Suppressor macrophage (primary cell): ENCODE measurements at places on chromosomes 11 and 22.

DNA sequence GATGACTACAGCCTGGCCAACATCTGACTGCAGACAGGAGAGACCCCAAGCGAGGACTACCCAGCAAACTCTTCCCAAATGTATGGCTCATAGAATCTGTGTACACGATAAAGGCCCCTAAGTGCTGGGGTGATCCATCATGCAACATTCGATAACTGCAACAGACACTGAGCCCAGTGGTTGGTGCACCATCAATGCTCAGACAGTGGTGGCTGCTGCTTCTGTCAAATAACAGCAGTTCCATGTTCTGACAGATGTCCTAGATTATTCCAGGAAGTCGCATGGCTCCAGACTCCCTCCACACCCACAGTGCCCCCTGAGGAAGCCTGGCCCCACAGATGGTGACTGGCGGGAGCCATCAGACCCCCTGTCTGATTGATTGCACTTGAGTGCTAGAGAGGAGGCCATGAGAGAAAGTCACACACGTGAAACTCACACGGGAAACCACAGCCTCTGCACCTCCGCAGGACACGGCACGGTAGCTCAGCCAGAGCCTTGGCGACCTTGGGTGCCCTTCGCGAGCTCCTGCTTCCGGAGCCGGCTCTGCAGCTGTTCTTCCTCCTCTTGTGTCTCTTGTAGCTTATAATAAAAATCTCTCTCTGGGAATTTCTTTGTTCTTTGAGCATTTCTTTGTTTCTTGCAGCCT is 1155.9 kb downstream of the TBC1D22A start:
- no peak for DNase-seq

- no peak for DNase-seq
These were observed 32.7 kb upstream of the MICAL2 start for GRCh38 chr11:12077535-12078280.

- DNase-seq = peak; percentile 14
These were observed 49.9 kb upstream of the PDE3B start for GRCh38 chr11:14593671-14594070.

GRCh38 chr11:133318221-133318620 is 214.1 kb downstream of the OPCML start:
- no peak for DNase-seq

GRCh38 chr11:15206791-15207190 is 92.1 kb downstream of the INSC start:
- no peak for DNase-seq

DNA sequence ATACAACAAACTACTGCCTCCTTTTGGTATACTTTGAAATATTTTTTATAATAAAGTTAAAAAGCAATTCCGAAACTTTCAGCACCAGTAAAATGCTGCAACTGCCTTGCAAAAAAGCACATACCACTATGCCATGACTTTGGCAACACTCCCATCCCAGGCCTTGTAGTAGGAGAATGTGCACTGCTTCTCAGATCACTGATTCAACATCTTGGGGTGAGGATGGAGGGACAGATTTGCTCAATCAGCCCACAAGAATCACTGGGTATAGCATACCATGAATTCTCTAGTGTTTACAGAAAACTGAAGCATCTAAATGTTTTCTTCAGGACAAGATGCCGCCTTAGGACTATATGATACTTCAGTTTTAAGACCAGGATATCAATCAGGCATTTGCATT is 14.9 kb downstream of the EIF4ENIF1 start:
- DNase-seq = no peak

DNA sequence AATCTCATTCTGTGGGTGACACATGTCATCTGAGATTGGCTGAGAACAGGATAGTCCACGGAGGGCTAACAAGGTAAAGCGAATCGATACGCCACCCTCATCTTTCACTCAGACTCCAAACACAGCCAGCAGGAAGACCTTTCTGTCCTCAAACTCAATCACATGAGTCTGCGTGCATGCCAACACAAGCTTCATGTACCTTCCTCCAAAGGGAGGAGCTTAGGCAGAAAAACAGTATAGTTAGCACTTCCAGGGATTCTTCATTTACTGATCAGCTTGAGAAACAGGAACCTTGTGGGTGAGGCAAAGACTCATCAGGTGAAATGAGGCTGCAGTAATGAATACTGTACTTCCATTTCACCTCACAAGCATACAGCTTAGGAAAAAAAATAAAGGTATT is 767.1 kb upstream of the API5 start:
- DNase-seq = no peak

DNA sequence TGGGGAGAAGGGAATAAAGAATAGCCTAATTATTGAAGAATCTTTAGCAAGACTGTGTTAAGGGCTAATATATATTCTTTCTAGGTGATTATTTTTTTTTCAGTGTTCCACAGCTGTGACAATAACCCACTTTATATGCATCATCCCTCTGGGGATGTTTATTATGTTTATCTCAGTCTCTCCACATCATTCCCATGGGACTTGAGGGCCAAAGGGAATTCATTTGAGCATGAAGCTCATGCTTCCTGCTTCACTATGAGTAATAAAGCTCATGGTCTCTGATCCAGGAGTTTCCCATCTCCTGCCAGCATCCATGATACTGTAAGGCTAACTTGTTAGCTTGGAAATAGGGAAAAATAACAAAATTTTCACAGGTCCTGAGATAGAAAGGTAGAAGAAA is 1888.4 kb downstream of the LRRC4C start:
- no peak for DNase-seq

DNA sequence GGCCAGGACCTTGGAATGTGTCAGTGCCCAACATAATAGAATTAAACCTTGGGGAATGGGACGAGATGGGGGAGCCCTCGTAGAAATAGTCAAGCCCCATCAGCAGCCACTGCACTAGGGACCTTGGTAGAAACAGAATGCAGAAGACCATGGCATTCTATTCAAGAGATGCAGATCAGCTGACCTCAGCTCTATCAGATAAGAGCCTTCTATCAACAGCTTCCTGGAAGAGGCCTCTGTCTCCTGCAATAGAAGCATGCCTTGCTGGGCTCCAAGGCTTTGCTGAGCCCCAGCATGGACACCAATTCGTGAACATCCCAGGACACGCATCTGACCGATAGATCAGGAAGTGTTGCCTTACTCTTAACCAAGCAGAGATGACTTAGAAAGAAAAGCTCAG is 27.5 kb upstream of the FLI1 start:
- no peak for DNase-seq

- no peak for DNase-seq
These were observed 151.4 kb downstream of the MSANTD4 start for GRCh38 chr11:105870516-105871113.

DNA sequence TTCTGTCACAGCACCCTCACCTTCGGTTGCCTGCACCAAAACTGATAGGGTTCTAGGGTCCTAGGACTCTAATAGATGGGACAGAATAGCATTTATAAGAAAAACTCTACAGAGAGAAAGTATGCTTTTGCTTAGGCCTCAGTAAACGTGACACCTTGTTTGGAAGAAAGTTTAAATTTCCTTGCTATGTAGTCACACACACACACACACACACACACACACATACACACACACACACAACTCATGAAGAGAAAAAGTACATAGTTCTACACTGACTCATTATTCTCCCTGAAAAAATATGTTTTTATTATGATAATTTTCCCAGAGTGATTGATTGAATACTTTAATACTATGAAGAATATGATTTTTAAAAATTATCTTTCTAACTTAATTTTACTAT is 220.8 kb upstream of the SNX19 start:
- no peak for DNase-seq

- DNase-seq = no peak
These were observed 27.4 kb downstream of the FBLN1 start for GRCh38 chr22:45529971-45530575.

DNA sequence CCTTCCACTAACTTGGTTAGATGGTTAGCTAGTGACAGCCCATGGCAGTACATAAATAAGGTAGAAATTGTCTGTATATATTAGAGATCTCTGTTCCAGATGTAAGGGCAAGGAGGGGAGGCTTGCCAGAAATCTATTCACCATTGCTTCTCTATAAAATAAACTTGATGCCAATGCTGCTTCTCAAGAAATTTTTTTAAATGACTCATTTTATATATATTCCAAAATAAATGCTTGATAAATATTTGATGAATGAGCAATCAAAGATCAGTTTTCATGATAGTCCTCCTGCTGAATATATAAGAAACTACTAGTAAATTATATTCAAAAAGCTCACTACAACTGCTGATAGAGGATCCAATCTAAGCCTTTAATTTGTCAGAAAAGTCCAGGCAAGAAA is 710.6 kb upstream of the CCDC179 start:
- DNase-seq = no peak

DNA sequence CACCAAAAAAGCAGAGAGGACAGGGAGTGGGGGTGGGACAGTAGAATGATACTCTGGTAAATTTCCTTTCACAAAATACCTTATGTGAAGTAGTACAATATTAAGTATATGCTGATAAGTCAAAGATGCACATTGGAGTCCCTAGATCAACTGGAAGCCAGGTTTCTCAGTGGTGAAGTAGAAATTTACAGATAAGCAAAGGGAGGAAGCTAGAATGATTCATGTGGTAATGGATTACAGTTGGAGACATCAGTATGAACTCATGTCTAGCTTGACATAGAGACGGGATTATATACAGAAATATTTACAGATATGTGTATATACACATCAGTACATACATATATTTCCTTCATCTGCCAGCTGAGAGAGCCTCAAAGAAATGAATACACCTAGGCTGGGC is 21.5 kb downstream of the PLEKHB1 start:
- DNase-seq = no peak

- no peak for DNase-seq
These were observed 2.0 kb upstream of the ASCL2 start for GRCh38 chr11:2272228-2272945.

DNA sequence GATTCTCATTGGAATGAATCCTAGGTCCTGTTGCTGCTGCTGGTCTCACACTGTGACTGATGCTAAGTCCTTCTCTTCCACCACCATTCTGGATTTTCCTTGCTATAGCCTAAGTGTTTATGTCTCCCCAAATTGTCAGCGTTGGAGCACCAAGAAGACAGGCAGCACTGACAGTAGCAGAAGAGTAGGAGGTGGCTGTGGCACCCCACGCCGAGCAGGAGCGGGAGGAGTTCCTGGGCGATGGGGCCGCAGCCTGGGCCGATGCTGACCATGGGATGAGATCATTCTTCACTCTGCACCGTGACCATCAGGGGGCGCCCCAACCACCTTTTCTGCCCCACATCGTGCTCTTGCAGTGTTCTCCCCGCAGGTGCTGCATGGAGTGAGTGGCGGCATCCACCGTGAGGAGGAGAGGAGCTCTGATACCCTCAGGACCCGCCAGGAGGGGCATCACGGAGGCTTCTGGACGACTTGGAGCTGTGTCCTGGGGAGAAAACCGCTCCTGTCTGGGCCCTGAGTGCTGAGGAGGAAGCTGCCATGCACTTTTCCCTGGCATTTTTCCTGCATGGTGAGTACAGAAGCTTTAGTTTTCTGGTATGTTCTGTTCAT is 57.0 kb downstream of the LRRC74B start:
- peak; percentile 65 for DNase-seq

DNA sequence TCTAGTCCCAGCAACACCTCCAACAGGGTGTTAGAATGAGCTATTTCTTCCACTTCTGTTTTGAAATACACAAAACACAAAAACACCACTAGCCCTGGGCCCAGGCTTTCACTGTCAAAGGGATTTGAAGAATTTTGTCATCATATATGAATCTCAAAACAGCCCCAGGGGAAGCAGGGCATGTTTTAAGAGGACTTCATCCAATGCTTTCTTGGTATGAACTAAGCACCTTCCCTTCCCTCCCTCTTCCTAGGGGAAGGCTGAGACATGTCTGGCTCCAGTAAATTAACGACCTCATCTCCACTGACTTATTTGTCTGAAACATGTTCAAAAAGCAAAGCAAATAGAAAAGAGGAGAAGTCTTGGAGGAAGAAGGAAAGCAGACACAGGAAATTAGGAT is 75.7 kb upstream of the INCENP start:
- no peak for DNase-seq

DNA sequence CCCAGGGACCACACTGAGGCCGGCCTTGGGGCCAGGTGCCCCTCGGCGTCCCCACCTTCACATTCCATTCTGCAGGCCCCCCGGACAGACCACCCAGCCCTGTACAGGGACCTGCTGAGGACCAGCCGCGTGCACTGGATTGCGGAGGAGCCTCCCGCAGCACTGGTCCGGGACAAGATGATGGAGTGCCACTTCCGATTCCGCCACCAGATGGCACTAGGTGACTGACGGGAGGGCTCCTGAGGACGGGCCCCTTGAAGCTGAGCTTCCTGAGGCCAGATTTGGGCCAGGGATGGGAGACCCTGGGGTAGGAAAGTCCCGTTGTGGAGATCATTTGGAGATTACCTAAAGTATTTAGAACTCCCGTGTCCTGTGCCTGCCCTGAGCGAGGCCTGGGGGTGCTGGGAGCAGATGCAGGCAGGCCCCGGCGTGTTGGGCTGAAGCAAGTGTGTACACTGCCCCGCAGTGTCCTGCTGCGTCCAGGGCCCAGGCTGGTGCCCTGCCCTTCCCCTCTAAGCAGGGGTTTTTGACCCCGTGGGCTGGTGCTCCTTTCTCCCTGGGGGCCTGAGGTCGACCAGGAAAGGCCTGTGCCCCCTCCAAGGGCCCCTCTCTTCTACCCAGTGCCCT is 20.0 kb downstream of the TRMU start:
- DNase-seq = peak; percentile 66

- DNase-seq = no peak
These were observed 186.6 kb upstream of the UBASH3B start for GRCh38 chr11:122468965-122469364.
